ENCODE measurements at places on chromosomes 5 and 9. TPM values are rescaled to one million over a fixed set of nuclear protein-coding genes. Genes with fewer than 3 reads are reported as not detected.

DNA sequence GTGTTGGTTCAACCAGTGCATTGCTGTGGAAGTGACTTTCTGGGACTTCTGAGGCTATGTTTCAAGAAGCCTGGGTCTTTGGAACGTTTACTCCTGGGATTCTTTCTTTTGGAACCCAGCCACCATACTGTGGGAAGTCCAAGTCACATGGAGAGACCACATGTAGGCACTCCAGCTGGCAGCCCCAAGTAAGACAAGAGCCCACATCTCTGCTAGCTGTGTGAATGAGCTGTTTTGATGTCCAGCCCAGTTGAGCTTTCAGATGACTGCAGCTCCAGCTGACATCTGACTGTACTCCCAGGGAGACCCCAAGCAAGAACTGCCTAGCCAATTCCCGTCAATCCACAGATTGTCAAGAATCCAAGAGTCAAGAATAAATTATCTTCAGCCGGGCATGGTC is 60.1 kb upstream of the SPATA31D4 start:
- DNase-seq = no peak

- DNase-seq = no peak
These were observed 11.5 kb downstream of the AQP3 start for GRCh38 chr9:33435821-33436277.

DNA sequence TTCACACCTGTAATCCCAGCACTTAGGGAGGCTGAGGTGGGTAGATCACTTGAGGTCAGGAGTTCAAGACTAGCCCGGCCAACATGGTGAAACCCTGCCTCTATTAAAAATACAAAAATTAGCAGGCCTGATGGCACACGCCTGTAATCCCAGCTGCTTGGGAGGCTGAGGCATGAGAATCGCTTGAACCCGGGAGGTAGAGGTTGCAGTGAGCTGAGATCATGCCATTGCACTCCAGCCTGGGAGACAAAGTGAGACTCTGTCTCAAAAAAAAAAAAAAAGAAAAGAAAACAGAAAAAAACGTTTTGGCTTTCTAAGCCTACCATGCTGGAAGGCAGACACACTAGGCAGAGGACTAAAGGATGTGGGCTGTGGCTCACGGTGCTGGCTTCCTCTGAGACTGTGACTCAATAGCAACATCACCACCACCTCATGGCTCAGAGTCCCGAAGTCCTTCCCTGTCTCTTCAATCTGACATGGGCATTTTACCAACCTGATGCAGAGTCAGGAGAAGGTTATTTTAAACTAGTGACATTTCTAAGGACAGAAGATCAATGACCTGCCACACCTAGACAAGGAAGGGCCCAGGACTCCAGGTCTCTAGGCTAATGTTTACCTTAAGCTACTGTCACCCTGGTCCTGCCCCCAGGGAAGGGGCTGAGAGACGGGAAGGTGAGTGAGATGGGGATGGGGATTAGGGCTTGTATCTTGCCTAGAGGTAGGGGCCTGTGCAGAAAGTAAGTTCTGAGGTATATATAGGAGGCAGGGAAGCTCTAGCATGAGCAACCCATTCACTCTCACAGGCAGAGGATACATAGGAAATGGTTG is 3.7 kb downstream of the ECSCR start:
- DNase-seq = peak; percentile 70

GRCh38 chr9:97526895-97527575 is 25.6 kb downstream of the TMOD1 start:
- no peak for DNase-seq

DNA sequence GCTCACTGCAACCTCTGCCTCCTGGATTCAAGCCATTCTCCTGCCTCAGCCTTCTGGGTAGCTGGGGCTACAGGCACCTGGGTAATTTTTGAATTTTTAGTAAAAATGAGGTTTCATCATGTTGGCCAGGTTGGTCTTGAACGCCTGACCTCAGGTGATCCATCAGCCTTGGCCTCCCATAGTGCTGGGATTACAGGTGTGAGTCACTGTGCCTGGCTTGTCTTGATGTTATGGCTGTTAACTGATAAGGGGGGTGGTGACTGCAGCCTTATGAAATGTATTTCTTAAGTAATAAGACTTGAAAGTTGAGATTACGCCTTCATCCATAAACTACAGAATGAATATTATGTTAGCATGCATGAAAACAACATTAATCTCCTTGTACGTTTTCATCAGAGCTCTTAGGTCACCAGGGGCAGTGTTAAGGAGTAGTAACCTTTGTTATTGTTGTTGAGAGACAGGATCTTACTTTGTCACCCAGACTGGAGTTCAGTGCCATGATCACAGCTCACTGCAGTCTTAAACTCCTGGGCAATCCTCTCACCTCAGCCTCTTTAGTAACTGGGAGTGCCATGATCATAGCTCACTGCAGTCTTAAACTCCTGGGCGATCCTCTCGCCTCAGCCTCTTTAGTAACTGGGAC is 148.3 kb downstream of the ATP10B start:
- no peak for DNase-seq

GRCh38 chr5:10288592-10289219 is 19.0 kb downstream of the CMBL start:
- DNase-seq = no peak

OCLN gene
- total RNA-seq = 2.6 TPM

ICE1 gene
- 35.0 TPM for total RNA-seq

SLC36A3 gene
- total RNA-seq = not detected

QRFP gene
- total RNA-seq = not detected

CDKN2A gene
- 3.8 TPM for total RNA-seq

LCN6 gene
- 24.2 TPM for total RNA-seq

PAEP gene
- total RNA-seq = not detected

Measured in aorta (tissue), 5 donors.